AG08396 (cell line): ENCODE measurements at places on chromosomes 11 and 22.

DNA sequence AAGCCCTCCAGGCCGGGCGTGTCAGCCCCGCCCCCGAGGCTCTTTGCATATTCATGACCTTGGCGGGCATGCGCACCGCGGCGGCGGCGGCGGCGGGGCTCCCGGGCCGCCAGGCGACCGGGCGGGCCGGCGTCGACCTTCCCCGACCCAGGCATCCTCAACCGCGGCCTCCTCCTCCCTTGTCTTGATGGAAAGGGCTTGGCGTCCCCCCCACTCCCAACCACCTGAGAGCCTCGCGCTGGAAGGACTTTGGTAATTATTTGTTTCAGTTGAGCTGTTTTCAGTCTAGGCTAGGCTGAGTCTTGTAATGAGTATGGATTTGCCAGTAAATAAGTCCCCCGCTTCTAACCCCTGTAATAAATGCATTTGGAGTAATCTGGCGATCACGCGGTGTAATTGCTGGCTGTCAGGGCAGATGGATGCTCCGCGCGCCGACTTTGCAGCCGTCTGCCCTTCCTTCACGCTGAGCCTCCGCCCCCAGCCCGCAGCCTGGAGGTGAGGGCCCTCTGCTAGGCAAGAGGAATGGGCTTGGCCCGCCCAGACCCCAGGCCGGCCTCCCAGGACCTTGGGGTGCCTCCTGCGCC is 25.2 kb downstream of the FLRT1 start:
- peak; percentile 93 for DNase-seq

GRCh38 chr11:128814856-128815705 is 52.0 kb downstream of the KCNJ1 start:
- DNase-seq = peak; percentile 53

GRCh38 chr11:11346303-11346702 is 6.7 kb downstream of the CSNK2A3 start:
- no peak for DNase-seq

DNA sequence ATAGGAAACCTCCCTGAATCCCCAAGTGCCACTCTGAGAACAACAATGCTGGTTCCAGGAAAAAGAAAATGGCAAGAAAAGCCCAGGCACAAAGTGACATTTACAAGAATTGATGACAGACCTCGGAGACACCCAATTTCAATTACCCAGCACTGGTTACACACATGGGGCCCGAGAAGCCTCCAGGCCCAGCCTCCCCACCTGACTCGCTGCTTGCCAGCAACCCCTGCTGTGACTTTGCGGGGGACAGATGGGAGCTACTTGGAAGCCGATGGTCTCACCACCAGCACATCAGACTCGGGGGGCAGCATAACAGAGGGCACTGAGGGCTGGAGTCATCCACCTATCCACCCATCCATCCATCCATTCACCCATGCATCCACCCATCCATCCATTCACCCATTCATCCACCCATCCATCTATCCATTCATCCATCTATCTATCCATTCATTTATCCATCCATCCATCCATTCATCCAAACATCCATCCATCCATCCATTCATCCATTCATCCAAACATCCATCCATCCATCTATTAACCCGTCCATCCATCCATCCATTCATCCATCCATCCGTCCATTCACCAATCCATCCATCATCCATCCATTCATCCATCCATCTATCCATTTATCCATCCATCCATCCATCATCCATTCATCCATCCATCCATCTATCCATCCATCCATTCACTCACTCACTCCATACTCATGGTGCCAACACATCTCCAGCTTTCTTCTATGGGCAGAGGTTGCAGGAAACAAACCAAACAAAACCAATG is 567.6 kb downstream of the BRD1 start:
- no peak for DNase-seq

DNA sequence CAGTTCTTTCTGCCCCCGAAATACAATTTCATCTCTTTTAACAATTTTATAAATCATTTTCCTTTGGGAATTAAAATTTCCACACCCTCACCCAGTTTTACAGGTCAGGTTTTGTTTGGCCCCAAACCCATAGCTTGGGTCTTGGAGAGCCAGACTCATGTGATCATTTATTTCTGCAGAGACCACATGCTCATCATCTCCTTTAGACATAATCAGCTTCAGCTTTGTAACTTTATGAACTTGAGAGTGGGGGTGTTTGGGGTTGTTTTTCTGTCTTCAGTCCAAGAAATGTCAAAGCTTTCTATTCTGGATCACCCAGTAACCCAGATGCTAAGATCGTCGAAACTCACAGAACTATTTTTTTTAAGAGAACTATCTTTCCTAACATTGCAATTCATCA is 70.9 kb downstream of the DBX1 start:
- DNase-seq = no peak

DNA sequence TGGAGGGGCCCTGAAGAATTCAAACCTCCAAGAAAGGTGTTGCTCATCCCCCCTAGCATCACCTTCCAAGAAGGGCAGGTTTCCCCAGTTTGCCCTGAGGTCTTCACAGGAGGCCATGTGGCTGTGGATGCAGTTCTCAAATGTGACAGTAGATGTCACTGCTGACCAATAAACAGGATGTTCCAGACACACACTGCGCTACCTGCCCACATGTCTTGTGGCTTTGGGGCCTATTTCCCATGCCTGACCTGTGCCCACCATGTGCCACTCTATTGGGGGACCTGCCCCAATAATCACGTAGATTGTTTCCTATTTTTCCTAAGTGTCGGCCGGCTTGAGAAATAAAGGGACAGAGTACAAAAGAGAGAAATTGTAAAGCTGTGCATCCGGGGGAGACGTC is 4.5 kb downstream of the GSTT2 start:
- no peak for DNase-seq

DNA sequence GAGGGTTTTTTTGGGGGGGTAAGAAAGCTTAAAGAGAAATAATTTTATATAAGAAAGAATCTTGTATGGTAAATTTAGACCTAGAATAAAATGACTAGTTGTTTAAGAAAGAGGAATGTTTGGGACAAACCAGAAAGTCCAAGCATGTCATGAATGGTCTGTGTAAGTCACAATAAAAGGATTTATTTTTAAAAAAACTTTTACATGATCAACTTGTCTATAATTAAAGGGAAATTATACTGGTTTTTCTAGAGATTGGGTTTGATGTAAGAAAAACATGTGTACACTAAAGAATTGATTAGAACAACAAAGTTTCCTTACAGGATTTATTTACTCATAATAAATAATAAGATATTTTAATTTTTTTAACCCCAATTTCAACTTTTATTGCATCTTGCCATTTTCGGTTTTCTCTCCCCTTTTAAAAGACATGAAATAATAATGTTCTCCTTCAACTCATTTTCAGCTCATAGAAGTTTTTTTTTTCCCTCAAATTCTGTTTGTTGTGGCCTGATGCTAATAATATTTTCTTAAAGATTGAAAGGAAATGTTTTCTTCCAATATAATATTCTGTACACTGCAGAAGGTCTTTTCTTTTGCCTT is 35.4 kb upstream of the INCENP start:
- no peak for DNase-seq

GRCh38 chr11:130547761-130548490 is 99.5 kb downstream of the ADAMTS15 start:
- no peak for DNase-seq

GRCh38 chr11:69957849-69958248 is 120.3 kb upstream of the ANO1 start:
- DNase-seq = no peak

- no peak for DNase-seq
Observed at GRCh38 chr11:96943970-96944369, 554.2 kb downstream of the JRKL start.

DNA sequence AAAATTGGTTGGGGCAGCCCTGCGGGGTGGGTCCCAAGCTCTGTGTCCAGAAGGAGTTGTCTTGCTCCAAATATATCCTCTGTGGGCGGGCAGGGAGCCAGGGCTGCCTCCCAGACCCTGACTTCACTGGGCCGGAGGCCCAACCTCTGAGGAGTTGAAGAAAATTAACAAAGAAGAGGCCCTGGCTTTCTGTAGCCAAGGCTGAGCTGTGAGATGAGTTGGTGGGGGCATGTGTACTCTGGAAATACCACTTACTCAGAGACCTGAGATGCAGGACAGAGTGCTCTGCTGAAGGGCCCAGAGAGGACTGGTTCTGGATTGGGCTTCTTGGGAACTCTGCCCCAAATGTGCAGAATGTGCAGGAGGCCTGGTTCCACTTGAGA is 96.3 kb downstream of the SWAP70 start:
- peak; percentile 80 for DNase-seq

DNA sequence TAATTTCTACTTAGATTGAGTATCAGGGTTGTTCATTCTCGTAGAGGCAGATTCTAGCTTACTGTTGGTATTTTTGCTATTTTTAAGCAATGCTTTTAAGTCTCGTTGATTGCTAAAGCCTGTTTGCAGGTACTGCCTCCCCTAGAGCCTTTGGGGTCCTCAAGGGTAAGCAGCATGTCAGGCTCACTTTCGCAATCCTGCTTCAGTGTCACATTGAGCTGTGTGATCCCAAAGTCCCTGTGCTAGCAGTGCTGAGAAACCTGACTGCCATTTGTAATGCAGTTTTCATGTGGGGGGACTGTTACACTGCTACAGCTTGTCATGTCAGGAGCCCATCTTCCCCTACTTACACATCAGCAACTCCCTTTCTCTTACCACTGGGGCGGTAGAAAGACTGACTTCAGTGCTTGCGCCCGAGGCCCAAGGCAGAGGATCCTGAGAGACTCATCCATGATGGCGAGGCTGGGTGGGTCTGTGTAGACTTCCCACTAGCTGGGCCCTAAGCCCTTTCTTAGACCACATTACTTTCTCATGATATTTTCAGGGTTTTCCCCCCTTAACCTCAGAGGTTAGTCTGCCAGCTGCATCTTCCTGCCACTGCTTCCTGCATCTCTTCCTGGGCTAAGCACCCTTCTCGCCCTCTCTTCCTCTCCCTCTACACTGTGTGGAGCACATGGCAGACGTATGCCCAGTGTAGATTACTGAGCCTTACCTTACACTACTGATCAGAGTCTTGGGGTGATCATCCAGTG is 40.8 kb upstream of the ST14 start:
- no peak for DNase-seq

DNA sequence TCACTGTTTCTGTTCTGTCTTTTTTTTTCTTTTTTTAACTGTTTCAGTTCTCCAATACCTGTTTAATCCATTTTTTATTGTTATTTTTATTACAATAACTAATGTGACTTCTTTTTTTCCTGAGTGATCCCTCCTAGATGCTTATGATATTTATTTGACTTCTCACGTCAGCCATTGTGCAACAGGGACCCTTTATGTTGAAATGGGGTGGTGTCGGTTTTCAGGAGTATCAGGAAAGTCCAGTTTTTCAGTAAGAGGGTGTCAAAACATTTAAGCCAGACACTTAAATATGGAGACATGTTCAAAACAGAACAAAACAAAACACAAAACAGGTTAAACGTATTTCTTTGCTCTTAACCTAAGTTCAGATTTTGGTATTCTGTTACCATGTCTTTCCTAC is 418.8 kb downstream of the DYNC2H1 start:
- DNase-seq = no peak

GRCh38 chr11:61071208-61071681 is 31.0 kb upstream of the CD5 start:
- no peak for DNase-seq

GRCh38 chr11:72091292-72091691 is 10.6 kb downstream of the LRRC51 start:
- peak; percentile 76 for DNase-seq

GRCh38 chr11:113240790-113241635 is 73.4 kb upstream of the TTC12 start:
- DNase-seq = no peak

- no peak for DNase-seq
Observed at GRCh38 chr11:46450846-46451477, 59.4 kb upstream of the CHRM4 start.

- DNase-seq = no peak
Observed at GRCh38 chr11:11115475-11115874, 237.6 kb downstream of the CSNK2A3 start.

DNA sequence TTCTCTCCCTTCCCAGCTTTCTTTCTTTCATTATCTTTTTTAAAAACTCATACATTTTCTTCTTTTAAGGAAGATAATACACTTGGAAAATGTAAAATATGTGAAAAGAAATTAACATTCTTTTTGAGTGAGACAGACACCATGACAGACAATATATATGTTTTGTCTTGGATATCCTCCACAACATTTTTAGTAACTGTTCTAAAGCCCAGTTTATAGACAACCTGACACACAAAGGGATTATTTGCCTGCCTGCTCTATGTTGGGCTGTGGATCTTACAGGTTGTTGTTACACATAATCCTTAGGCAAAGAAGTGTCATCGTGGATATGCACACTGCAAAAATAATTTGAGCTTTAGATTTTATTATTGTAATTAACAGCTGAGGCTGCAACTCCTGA is 301.4 kb upstream of the PDGFD start:
- no peak for DNase-seq

DNA sequence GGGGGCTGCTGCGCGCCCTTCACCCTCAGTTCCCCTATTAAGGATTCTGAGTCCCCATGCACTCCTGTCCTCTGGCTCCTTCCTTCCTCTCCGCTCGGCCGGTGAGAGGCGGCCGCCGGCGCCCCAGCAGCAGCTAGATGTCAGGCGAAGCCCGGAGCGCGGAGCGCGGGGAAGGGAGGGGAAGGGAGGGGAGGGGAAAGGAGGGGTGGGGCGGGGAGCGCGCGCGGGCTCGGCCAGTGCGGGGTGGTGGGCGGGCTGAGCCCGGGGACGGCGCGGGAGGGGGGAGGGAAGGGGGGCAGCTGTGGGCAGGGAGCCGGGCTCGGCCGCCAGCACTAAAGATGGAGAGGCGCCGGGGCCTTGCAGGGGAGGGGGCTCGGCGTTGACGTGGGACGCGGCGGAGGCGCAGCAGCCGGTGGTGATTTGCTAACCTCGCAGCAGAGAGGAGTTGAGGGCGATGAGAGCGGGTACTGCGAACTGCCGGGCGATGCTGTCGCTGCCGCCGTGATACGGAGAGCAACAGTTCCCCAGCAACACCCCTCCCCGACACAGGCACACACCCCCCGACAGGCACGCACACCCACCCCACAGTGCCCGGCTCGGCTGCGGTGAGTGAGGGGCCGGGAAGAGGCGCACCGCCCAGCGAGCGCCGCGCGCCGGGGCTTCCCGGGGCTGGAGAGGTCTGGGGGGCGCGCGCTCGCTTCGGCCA is at the start of gene ZBTB16:
Gene ZBTB16 (plus strand): TSS at position 434 of the 706 bp plus-strand sequence. CDS start 3,590 bp downstream, outside the sequence.
- DNase-seq = no peak

- no peak for DNase-seq
Observed at GRCh38 chr11:131365329-131365930, 5.0 kb upstream of the NTM start.
